ENCODE measurements at places on chromosomes 1 and 21.

DNA sequence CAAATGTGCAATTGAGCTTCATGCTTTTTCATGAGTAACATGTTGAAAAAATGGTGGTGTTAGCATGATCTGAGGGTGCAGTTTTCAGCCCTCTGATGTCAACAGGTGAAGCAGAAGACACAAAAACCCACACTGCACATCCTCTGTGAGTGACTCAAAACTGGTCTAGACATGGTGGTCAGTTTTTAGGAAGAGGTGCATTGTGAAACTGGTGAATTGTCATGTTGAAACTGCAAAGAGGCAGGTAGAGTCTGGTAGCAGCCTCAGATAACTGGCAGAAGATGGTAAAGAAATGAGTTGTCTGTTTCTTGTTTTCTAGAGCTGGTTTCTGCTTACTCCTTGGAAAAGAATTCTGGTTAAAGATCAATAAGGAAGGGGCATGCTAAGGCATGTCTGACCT is 97.3 kb upstream of the HMCN1 start:
- no peak for DNase-seq

DNA sequence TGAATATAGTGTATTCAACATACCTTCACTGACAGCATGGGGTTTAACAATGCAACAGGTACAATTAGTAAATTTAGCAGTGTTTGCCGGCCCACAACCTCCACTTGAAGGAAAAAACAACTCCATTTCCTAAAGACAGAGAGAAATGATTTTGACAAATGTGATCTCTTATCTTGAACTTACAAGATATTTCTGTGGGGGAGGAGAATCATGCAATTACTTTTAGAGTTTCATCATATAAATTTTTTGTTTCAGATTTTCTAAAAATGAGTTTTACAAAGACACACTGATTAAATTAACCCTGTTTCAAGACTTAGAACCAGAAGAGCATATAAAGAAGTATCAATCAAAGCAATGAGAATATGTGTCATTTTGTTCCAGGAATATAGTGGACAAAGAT is 80.3 kb downstream of the NME7 start:
- DNase-seq: no peak

- DNase-seq: no peak
Measured at GRCh38 chr1:101257500-101258325, 20.9 kb downstream of the S1PR1 start.

GRCh38 chr1:59188413-59189213 is 108.3 kb upstream of the FGGY start:
- DNase-seq: no peak

DNA sequence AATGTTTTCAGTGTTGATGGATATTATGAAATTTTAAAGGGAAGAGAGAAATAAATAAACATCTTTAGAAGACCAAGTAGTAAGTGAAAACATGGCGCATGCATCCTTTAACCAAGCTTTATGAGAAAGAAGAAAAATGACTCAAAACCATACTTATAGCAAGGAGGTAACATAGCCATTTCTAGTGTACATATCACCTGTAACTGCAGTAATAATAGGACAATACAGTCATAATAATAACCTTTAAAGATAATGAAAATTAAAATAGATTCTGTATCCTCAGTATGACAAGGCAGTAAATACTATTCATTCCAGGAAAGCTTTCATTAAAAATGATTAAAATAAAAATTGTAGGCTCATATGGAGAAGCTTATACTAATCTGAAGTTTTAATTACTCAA is 141.2 kb downstream of the COL24A1 start:
- no peak for DNase-seq
